Activated T-cell treated with anti-CD3 and anti-CD28 coated beads, Interleukin-2, amount 50 U/mL, for 24 hours (primary cell): ENCODE measurements at places on chromosomes 11 and 22.

DNA sequence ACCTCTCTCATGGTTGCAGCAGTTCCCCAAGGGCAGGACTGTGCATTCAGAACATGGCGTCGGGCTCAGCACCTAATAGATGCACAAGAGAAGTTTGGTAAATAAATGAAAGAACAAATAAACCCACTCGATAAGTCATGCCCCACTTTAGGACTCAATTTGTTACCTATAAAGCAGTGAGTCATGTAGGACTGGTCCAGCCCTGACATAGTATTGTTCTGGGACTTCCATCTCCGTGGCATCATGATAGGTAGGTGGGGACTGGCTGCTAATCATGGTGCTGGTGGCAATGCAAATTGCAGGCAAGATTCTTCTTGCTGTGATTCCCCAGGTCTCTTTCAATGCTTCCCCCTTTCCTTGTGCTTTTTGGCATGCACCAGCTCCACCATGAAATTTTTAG lies 118.2 kb upstream of the CSNK2A3 start:
- DNase-seq: no peak

GRCh38 chr11:75940911-75941310 lies 125.9 kb downstream of the UVRAG start:
- DNase-seq: no peak

DNA sequence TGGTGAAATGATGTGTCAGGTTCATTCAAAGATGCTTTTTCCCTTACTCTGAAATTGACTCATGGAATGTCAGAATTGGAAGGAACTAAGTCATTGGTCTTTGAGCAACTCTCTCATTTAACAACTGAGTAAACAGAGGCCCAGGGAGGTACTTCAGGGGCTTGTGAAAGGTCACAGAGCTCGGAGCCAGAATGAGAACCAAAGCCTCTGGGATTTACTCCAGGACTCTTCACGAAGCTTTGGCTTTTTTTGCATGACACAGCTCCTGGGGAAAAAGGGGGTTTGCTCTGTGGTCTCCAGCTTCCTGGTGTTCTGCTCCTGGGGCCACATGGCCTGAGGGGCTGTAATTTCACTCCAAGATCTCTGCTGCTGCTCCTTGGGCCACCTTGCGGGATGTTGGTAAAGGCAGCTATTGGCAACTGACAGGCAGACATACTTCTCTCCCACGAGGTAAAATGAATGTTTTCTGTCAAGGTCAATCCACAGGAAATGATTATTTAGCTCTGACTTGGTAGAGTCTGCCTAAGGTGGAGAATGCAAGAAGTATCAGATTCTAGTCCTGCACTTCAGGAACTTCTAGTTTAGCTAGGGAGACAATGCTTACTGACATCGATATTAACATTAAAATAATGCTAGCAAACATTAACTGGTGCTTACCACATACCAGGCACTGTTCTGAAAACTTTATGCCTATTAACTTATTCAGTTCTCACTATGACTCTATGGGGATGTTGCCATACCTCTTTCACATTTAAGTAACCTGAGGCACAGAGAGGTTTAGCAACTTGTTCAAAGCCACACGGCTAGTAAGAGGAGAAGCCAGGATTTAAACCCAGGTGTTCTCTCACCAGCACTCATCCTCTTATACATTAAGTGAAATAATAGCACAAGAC lies 16.1 kb downstream of the PKNOX2 start:
- DNase-seq: no peak

DNA sequence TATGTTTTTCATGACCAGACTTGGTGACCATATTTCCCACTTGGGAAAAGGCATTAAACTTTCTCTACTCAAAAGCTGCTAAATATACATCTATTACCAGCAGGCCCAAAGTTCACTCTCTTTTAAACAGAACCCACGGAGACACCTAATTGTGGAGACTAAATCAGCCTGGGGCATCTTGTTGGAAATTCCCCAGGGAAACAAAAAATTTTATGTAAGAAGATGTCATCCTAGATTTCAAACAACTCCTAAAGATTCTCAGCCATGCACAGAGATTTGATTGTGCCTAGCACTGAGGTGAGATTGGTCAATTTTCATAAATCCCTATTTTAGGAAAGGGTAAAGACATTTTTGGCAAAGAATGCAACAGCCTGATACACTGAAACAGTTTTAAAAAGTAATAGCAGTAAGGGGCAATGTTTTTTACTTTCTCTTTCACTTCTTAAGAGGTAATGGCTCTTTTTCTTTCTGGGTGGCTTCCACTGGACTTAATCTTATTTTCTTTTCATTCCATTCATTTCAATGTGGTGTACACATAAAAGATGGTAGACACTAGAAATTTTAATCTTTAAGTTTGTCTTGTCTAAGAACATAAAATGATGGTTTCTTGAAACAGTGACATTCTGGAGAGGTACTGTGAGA lies 9.6 kb downstream of the OR52N2 start:
- DNase-seq: no peak

- DNase-seq: no peak
Observed at GRCh38 chr11:80315200-80315599, 874.4 kb upstream of the TENM4 start.

DNA sequence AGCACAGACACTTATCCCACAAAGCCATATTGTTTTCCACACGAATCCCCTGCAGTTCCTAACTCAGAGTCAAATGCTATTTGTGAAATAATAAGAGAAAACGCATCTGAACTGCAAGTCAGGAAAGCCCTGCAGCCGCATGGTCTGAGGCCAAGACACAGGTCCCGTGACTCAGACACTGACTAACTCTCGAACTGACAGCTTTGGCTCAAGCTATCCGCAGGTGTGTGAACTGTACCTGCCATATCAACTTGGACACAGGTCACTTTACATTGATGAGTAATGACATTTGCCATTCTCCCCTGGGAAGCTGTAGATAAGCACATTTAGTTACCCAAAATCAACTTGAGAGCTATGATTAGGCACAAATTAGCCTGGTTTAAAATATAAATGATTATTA lies 34.9 kb upstream of the NFRKB start:
- no peak for DNase-seq

DNA sequence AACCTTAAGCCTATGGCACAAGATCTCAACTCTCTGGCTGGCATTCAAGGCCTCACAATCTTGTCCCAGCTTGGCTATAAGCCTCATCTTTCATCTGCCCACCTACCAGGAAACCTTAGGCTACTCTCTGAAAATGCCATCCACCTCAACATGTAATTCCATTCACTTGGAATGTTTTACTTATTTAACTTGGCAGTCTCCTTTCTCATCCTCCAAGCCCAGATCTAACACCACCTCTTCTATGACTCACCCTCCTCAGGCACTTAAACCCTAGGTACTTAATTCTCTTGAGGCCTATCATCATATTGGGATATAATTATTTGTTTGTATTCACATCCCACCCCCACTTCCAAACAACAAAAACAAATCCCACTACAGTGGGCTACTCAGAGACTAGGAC lies 15.0 kb downstream of the POGLUT3 start:
- no peak for DNase-seq

DNA sequence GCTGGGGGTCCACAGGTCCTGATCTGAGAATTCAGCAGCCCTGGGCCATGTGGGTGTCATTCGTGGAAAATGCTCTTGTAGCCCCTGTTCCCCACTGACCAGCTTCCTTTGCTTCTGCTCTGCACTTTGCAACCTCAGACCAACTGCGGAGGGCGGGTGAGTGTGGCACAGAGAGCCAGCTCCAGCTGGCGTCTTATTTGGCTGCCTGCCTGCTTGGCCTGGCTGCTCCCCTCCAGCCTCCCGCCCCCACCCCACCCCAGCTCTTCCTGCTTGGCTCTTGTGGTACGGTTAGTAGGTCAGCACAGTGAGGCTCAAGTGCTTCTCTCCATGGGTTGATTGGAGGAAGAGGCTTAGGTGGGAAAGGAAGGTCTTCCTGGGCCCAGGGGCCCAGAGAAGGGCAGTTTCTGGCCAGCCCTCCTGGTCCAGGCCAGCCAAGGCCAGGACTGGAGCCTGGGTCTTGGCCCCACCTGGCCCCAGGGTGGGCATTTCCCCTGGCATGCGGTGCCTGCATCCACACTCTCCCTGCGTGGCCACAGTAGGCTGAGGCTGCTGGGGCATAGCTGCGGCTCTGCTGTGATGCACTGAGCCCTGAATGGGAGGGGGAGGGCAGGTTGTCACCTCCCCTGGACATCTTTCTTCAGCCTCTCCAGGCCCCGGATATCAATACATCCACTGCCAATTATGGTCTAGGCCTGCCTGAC lies 26.5 kb downstream of the MYO7A start:
- DNase-seq: no peak
